GM23338 (cell line): ENCODE measurements at places on chromosomes 5 and 9. TPM values are rescaled to one million over a fixed set of nuclear protein-coding genes. Genes with fewer than 3 reads are reported as not detected.

Gene ZNF354C
- polyA plus RNA-seq = 0.99 and 1.6 TPM in 2 replicates

Gene PTRH1
- 18.6 and 18.9 TPM in 2 replicates for polyA plus RNA-seq

Gene LRRC19
- 0.59 and 0.71 TPM in 2 replicates for polyA plus RNA-seq

DNA sequence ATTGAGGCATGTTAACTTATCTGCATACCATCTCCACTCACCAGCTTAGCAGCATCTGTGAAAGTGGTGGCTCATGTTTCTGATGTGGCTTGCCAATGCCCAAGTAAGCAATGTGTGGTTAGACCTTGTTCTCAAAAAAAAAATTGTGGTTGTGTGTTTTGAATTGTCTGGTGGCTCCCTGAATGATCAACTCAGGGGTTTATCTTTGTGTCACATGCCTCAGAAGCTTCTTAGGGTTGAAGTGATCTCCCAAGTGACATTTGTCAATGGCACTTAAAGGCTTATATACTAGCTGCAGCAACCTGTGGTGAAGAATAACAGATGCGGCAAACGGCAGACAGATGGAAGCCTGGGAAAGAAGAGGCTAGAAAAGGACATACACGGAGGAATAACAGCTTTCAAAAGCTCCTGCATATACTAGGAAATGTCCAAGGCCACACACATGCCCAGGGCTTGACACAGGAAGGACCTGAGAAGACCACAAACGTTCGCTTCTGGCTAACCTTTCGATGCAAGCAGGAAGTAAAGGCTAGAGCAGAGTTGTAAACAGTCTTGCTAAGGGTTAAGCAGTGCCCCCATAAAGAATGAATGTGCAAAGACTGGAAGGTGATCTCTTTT lies 42.2 kb upstream of the FSD1L start:
- DNase-seq = no peak

- DNase-seq = peak; percentile 83
Measured at GRCh38 chr5:39283231-39283818, 64.0 kb upstream of the FYB1 start.

GRCh38 chr5:128315671-128316070 lies 222.4 kb downstream of the FBN2 start:
- DNase-seq = no peak

- no peak for DNase-seq
Measured at GRCh38 chr9:91655215-91655614, 231.6 kb upstream of the NFIL3 start.

GRCh38 chr9:14352503-14352902 lies 38.6 kb upstream of the NFIB start:
- no peak for DNase-seq

GRCh38 chr5:34447424-34447823 lies 208.7 kb upstream of the RAI14 start:
- DNase-seq = no peak

GRCh38 chr5:151662805-151663204 lies 23.9 kb downstream of the SPARC start:
- DNase-seq = no peak

GRCh38 chr9:89171231-89171630 lies 7.4 kb downstream of the SHC3 start:
- DNase-seq = no peak

GRCh38 chr5:82349652-82350051 lies 71.5 kb upstream of the RPS23 start:
- DNase-seq = peak; percentile 83

DNA sequence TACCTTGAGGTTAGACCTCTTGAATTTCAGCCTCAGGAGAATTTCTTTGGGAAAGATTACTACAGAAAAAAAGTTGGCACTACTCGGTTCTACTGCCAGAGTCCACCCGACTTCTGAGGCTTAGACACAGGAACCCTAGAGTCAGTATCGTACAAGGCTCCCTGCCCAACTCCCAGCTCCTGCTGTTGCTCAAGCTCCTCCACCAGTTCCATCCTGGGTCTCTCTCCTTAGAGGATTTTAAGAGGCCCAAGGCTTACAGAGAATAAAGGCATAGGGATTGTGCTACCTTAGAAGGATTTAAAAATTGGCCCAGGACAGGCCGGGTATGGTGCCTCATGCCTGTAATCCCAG lies 29.0 kb upstream of the SSBP2 start:
- no peak for DNase-seq

DNA sequence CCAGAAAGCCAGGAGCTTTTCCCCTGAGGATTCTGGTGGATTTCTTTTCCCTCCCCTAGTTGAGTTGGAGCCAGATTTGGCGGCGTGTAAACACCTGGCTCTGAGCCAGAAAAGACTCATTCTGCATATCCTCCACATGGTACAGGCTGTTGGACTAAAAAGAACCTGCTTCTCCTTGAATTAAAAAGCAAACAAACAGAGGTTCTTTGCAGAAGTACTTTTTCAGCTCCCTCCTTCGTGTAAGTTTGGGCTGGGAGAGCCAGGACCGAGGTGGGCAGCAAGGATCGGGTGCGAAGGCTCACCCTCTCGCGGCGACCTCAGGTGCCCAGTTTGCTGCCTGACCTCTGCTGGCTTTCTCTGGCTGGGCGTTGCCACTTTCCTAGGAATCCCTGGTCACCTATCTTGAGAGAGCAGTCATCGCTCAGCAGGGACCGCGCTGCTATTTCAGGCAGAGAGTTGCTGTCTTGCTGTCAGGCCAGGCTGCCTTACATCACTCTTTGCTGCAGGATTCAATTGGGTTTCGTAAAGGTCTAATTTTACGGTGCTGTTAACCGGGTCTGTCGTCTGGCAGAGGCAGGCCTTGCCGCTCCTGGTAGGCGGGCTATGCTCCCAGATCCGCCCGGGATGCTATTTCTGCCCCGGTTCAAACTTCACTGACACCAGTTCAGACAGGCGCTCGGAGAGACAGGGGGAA lies 3.2 kb downstream of the PAPPA start:
- peak; percentile 74 for DNase-seq

DNA sequence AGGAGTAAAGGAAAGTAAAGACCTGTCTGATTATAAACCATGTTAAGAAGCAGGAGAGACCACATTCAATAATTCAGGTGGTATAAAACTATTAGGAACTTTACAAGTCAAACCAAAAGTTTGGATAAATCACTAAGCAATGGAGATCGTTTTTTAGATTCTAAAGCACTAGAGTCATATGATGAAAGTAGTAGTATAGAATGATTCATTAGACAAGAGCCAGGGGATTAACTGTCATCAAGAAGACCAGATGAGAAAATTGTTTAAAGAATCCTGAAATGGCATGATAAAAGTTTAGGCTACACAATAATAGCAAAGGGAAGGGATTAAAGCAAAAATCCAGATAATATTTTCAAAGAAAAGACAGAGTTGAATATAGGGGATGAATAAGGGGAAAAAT lies 12.9 kb upstream of the CARNMT1 start:
- no peak for DNase-seq

DNA sequence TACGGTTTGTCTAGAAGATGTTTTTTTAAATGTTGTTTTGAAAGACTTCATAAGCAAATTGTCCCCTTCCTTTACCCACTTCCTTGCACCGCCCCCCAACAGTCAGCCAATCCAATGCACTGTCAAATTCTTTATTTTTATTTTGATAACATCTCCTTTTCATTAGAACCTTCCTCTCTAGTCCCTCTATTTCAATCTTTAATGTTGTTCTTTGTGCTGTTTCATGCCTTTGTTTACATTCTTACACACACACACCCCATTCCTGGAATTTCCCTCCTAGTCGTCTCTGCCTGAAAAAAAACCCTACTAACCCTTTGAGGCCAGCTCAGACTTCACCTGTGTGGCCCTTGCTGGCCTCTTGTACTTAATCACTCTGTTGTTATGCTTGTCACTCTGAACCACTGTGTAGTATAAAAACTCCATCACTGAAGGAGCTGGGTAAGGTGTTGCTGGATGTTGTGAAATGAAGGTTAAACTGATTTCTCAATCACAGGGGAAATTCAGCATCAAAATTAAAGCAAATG lies 133.4 kb downstream of the UGCG start:
- peak; percentile 60 for DNase-seq

GRCh38 chr5:170012622-170013021 lies 32.3 kb upstream of the INSYN2B start:
- no peak for DNase-seq

DNA sequence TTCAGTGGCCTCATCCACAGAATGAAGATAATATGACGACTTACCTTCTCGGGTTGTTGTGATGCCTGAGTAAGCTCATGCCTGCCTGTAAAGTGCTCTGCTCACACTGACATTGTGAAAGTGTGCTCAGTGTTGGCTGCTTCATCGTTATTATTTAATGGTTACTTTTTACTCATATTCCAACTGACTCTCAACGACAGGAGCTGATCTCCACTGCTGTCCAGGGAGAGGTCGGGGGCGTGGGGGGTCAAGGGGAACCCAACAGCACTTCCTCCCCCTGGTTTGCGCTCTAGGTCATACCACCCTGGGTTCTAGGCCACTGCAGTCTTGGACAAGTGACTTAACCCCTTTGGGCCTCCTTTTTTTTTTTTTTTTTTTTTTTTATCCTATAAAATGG lies 52.9 kb upstream of the ANGPTL2 start:
- DNase-seq = no peak

DNA sequence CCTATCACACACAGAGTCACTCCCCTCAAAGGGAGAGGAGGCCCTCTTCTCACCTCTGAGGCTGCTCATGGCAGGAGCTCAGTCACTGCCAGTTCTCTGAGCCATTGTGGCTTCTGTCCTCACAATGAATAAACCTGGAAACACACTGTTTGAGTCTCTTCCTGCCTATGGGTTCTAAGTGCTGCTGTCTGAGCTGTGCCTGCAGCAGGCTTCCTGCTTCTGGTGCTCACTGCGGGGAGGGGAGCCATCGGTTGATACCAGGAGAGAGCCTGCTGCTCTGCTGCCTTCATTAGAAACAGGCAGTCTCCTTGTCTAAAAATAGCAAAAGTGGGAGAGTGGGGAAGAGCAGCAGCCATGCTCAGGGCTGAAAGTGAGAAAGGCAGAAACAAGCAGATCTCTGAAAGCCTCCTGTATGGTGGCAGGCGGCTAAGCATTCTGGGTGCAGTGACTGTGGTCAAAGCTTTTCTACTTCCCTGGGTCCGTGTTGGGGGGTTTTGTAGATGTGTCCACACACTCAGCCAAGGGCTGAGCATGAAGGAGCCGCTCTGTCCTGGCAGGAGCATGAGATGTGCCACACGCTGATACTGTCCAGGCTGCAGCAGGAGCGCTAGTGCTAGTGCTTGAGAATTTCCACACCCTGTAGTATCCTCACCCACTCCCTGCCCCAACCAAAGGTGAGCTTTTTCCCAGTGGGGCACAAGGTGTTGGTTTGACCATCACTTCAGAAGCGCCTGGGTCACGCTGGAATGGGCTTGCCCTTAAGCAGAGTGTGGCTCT lies 34.2 kb downstream of the PRKACG start:
- DNase-seq = no peak

DNA sequence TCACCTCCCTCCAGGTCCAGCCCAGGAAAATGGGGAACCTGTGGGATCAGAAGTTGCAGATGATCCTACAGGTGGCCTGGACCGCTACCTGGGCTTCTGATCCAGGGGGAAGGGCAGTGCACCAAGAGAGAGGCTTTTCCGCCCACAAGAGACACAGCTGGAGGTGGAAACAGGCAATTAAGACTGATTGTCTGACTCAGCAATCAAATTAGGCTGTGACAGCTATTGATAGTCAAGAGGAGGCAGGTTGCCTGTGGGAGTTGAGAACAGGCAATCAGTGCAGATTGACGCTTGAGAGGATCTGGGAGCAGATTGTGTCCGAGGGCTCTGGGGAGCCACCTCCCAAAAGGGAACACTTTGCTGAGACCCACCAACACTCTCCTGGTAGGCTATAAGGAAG lies 71.1 kb upstream of the SLC44A1 start:
- DNase-seq = peak; percentile 69

GRCh38 chr9:68869022-68869421 lies 144.9 kb downstream of the PRKACG start:
- peak; percentile 25 for DNase-seq

- no peak for DNase-seq
Measured at GRCh38 chr9:6630502-6631206, 14.9 kb downstream of the GLDC start.

GRCh38 chr5:171493646-171494393 lies 74.4 kb downstream of the FGF18 start:
- DNase-seq = no peak

DNA sequence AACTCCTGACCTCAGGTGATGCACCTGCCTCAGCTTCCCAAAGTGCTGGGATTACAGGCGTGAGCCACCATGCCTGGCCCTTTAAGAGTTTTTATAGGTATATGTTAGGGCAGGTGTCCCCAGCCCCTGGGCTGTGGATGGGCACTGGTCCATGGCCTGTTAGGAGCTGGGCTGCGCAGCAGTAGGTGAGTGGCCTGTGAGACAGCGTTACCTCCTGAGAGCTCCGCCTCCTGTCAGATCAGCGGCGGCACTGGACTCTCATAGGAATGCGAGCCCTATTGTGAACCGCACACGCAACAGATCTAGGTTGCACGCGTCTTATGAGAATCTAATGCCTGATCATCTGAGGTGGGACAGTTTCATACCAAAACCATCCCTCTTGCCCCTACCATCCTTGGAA lies 173.4 kb downstream of the GOLPH3 start:
- DNase-seq = no peak
